ENCODE measurements at places on chromosomes 12 and 14.

DNA sequence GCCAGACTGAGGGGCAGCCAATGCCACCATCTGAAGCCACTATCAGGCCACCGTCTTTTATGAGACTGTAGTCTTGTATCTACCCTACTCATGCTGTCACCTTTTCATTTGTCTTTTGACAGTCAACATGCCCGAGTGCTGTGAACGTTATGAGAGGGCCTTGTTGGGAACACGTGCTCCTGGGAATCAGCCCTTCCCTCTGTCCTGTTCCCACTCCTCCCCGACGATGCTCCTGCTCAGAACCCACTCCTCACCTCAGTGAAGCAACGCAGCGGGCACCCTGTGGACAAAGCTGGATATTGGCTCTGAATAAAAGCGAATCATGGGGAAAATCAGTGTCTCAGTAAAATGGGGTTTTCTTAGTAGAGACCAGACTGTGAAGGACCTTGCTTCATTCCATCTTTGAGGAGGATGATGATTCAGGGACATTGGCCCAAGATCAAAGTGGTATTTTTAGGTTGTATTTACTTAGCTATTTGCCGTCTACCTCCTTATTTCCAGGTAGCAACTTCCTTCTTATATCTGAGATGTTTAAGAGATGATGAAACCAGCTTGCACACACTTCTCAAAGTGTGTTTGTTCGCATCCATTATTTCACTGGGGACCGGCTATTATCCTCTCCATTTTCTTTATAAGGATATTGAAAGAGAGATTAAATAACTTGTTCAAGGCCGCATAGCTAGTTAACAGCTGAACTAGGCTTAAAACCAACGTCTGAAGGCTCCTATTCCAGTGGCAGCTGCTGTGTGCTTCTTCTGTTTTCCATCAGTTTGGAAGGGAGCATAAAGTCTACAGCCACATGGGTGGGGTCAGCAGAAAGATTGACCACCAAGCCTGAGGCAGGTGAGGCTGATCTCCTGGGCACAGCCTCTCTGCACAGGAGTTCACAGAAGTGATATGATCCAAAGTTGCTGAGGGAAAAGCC, 43.9 kb upstream of the CTDSP2 start:
- DNase-seq, result no peak

GRCh38 chr14:92040431-92041051, 682 bp upstream of the TRIP11 start:
- peak; percentile 43 for DNase-seq

DNA sequence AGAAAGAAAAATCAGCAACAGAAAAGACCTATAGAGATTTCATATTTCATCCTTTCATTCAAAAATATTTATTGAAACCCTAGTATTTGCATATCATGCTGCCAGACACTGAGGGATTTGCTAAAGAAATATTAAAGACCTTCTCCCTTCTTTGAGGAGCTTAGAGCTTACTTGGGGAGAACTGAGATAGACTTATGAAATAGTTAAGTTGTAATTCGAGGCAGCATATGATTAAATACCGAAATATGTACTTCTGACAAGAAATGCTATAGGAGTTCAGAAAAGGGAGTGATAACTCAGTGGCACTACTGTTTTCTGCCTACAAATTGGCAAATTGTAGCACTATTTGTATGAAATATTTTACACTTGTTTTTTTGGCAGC, 59.1 kb downstream of the PLXNC1 start:
- no peak for DNase-seq

GRCh38 chr14:93970965-93971634, 5.3 kb downstream of the ASB2 start:
- peak; percentile 76 for DNase-seq

DNA sequence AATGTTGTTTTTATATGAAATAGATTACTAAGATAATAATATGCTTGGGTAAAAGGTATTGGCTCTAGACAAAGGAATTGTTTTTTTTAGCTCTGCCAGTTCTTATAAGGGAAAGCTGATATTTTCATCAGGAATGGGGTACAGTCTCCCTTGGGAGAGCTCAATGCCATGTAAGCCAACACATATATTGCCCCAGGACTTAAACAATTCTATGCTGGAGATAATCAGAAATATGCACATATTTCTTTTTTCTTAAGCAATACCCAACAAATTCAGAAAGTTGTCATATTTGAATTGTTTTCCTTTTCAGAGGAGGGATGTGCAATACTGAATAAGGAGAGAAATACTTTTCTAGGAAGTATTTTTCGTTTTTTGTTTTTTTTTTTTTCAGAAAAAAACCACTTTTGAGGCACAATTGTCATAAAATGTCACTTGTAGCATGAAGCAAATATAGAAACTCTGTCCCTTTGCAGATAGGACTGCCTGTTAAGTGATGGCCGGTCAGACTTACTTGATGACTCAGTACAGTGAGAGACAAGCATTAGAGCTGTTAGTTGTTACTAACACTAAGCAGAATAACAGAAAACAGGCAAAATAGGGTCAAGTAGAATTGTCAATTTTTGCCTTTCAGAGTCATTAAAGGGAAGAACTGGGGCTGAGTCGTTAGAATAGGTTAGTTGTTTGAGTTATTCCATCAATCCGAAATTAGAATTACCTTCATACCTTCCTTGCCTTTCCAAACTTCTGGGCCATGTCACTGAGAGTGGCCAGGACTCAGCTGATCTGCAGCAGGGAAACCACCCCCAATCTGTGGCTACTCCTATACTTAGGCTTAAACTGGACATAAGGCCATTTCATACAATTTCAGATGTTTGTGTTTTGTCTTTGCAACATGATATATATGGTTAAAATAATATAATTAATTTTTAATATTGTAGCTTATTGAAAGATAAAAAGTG, 168.1 kb downstream of the SLC38A4 start:
- DNase-seq, result no peak

- DNase-seq, result no peak
These were observed 76.3 kb downstream of the COX16 start for GRCh38 chr14:70283156-70283555.

DNA sequence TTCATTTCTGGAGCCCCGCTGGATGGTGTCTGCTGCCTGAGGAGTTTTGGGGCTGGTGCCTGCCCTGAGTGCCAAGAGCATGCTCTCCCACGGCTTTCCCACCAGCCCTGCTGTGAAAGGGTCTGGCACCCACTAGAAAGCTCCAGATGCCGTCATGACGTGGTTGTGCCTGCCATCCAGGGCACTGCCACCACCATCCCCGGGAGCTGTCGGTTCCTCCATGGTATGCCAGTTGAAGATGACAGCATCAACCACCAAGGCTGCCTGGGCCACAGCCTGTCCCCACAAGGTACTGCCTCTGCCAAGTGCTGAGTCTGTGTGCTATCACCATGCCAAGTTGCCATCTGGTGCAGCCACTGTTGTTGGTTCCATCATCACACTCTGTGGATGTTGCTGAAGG, 85.9 kb downstream of the TTC8 start:
- DNase-seq, result no peak

- DNase-seq, result peak; percentile 42
These were observed 115.4 kb downstream of the KLHL28 start for GRCh38 chr14:44846232-44846824.

- no peak for DNase-seq
These were observed 8.7 kb upstream of the EML1 start for GRCh38 chr14:99784508-99784907.

GRCh38 chr14:71716041-71716772, 216.0 kb upstream of the RGS6 start:
- DNase-seq, result no peak

DNA sequence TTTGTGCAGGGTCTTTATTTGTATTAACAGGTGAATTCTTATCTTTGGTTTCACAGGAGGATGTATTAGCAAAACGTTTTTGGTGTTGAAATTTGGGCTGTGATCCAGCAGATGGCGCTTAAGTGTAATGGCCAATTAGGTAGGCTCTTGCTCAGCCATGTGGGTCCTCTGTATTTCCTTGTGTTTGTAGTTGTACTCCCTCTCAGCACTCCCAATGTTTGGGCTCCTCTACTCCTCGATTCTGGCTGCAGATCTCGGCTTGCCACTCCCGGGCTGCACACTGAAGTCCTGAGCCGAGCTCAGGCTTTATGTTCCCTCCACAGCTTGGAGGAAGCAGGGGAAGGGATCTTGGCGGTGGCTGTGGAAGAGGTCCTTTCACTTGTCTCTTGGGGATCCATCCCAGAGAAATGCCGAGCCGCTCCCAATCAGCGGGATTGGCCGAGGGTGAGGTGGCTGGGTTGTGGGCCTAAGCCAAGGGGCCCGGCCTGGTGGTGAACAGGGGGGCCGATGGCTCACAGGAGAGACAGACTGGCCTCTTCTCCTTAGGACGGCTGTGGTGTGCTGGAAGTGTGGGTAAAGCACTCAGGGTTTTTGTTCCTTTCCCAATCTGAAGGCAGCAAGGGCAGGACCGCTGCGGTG, 133.7 kb downstream of the AEBP2 start:
- peak; percentile 57 for DNase-seq

GRCh38 chr12:3030821-3031429, 46.3 kb upstream of the TSPAN9 start:
- DNase-seq, result no peak

GRCh38 chr14:103052407-103052806, 4.9 kb downstream of the CDC42BPB start:
- DNase-seq, result no peak

- DNase-seq, result no peak
These were observed 6.7 kb downstream of the ARHGEF25 start for GRCh38 chr12:57617942-57618341.

Data from GM13976 (cell line).